Activated T-cell treated with anti-CD3 and anti-CD28 coated beads for 48 hours (primary cell): ENCODE measurements at places on chromosomes 2 and 18.

GRCh38 chr2:163191372-163191771 lies 352.8 kb upstream of the KCNH7 start:
- DNase-seq = no peak

DNA sequence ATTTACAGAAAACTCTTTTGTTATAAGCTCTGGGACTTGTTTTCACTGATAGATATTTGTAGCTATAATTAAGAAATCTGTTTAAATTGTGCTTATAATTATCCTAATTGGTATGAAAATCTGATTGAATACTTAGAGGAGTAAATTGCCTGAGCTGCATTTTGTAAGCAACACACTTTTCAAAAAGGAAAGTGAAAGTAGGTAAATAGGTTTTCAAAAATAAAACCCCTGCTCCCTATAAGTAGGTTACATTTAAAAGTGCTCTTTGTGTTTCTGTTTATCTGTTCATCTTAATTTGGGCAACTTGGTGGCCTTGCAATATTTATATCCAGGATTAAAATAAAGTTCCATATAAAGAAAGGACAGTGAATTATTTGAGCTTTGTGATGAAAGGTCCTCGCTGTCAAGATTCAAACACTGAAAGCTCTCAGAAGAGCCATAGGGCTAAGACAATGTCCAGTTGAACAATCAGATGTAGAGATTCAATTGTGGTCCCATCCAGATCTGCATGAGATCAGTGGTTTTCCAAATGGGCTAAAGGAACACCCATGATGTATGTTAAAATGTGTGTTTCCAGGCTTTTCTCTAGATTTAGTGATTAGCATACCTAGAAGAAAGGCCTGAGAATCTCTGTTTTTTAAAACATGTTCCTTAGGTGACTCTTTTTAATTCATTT lies 371.6 kb downstream of the RPRM start:
- no peak for DNase-seq

GRCh38 chr18:64436111-64436510 lies 287.2 kb upstream of the LINC00305 start:
- DNase-seq = no peak

DNA sequence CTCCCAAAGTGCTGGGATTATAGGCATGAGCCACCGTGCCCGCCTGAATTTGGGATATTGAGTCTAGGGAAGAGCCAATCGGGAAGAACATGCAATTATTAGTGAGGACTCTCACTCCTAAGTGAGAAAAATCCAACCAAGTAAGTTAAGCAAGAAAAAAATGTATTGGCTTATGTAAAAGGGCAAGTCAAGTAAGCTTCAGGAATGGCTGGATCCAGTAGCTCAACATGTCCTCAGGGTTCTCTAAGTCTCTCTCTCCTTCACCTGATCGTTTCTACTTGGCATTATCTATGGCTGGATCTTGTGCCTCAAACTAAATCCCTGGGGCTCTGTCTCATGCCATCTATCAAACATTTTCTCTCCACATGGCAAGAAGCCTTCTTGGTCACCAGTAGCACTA lies 16.1 kb upstream of the CIB4 start:
- DNase-seq = no peak

- DNase-seq = no peak
These were observed 18.4 kb downstream of the KIAA2012 start for GRCh38 chr2:202091476-202091875.

DNA sequence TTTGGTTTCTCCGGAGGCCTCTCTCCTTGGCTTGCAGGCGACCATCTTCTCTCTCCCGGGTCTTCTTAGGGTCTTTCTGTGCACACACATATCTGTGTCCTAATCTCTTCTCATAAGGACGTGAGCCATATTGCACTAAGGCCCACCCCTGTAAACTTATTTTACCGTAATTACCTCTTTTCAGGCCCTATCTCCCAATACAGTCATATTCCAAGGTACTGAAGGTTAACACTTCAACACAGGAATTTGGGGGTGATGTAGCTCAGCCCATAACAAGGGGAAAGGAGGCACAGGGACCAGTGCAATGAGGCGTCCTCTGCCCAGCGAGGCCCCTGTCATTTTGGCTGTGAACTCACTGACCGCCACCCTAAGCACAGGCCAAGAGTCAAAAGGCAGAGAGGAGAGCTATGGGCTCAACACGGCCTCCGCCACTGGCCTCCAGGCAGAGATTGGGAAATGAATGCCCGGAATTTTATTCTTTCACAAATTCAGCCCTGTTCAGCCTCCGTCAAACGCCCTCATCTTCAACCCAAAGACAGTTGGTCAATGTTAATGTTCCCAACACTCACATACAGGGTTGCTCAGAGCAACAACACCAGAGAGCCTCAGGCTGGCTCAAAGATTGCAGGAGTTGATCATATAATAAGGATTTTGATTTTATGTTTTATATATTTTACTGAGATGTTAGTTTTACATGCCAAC lies 15.9 kb upstream of the NMUR1 start:
- no peak for DNase-seq

DNA sequence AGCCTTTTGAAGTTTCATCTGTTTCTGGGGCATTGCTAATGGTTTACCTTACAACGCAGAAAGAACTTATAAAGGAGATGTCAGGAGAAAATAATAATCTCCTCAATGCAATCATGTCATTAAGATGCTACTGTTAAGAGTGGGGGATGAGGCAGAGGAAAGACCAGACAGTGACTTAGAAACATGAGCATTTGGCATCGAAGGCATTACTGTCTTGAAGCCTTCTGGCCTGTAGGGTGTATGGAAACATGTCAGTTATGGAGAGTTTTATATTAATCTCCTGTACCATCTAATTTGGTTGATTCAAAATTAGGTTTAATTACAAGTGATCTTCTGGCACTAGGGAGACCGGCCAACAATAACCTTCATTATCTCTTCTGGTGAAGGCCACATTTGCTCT lies 32.5 kb downstream of the CDC42EP3 start:
- no peak for DNase-seq

DNA sequence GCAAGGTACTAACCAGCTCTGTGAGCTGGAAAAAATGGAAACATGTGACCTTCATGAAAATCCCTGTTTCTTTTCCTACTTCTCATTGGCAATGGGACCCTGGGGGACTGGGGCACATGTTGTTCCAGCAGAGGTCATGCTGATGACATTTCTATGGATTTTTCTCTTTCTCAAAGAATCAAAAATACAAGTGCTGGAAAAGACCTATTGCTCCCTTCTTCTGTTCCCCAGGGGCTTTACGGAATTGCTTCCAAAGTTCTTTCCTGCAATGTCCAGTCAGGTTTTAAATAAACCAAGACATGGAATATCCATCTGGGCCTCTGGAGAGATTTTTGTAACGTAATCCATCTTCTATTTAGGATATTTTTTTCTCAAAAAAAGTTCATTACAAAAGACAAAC lies 1006.1 kb upstream of the CELF4 start:
- no peak for DNase-seq

DNA sequence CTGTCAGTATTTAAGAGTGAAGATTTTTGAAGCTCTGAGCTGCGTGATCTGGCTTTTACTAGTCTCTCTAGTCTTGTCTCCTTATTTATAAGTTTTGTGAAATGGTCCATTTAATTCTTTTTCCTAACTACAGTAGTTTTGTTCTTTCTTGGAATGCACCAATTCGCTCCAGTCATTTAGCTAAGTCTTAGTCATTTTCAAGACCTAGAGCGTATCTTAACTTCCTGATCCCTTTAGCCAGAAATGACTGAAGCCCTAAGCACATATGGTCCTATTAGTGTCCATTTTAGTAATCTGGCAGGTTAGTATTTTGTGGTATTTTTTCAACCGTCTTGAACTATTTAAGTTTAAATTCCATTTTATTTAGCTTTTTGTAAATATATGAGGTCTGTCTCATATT lies 3.6 kb downstream of the BIRC6 start:
- no peak for DNase-seq

- DNase-seq = no peak
These were observed 54.2 kb upstream of the FZD5 start for GRCh38 chr2:207823865-207824264.

DNA sequence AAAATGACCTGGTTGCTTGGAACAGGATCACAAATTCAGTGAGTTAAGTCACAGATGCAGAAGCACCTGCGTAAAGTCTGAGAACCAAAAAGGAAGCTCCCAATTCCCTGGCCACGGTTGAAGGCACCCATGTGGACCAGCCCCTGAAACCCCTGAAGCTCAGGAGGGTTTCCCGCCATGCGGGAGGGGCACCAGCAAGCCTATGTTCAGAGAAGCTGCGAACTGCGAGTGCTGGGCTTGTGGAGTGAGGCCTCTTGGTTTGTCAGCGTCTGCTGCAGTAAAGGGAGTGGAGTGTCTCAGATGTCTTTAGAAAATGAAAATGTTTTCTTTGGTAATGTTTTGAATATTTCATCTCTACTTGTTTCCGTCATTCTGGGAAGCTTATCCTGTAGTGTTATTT lies 16.1 kb upstream of the ACKR3 start:
- DNase-seq = no peak

GRCh38 chr2:233059797-233060500 lies at the start of gene INPP5D:
Gene INPP5D, plus strand, starts transcription at chr2:233060342. Its CDS starts 137 bp downstream, at chr2:233060479.
- peak; percentile 56 for DNase-seq

DNA sequence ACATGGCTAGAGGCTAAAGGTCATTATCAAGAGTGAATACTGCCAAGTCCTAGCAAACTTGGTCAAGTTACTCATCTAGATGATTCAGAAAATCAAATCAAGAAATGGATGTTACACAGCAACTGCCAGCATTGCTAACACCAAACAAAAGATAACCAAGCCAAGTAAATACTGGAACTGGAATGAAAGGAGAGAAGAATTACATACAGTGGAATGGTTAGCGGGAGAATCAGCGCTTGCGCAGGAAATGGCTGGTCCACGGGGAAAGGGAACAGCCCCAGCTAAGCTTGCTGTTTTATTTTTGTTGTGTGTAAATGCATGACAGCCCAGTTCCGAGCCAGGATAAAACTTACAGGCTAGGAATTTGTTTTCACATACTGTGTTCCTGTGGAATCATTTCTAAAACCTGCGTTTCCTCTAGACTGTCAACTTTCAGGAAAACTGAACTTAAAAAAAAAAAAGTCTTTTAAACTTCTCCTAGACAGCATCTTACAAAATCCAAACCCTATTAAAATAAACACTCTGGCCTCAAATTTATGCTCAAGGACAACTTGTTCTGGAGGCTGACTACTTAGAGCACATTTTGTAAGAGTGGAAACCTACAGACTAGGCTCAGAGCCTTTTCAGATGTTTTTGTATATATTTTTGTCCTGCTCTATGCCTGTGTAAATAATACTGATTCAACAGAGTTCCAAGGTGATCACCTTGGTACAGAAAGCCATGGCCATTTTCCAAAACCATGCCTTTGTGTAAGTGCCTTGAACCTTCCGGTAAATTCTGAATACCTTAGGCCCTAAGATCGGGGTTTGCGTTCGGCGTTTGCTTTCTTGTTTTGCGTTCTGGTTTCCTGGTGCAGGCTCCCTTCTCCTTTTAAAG lies 30.7 kb upstream of the TXNDC2 start:
- no peak for DNase-seq

GRCh38 chr18:63603772-63604171 lies 16.6 kb downstream of the SERPINB13 start:
- DNase-seq = no peak

DNA sequence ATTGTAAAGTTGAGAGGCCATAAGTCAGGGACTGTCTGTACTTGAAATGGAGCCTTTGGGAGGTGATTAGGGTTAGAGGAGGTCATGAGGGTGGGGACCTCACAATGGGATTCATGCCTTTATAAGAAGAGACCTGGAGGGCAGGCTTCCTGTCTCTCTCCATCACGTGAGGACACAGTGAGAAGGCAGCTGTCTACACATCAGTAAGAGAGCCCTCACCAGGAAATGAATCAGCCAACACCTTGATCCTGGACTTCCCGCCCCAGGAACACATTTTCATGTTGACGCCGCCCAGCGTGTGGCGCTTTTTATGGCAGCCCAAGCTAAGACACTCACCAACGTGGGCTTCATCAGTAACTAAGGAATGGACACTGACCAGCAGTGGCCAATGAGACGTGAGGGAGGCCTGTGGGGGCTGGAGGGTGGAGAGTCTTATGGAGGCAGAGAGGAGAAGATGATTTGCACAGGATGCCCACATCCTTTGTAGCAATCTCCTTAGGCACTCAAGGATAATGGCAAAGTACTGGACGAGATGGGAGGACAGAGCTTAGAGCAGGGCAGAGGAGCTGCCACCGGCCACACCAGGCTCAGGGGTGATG lies 162.7 kb downstream of the EIPR1 start:
- DNase-seq = no peak

GRCh38 chr2:219598308-219599078 lies 836 bp downstream of the STK11IP start:
- no peak for DNase-seq

DNA sequence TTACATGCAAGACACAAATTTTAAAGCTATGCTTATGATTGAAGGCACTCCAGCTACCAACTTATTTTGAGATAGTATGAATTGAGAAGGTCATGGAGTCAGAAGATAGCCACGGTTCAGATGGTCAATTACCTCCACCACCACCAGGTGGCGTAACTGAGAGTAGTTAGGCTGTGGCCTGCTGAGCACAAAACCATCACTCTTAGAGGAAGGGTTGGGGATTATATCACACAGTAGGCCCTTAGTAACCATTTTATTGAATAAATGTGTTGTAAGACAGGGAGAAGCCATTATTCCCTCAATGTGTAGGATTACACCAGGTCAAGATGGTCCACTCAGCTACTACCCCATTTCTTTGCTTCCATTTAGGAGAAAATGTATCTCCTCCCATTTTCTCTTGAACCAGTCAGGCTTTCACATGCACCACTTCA lies 18.8 kb downstream of the KLHL41 start:
- peak; percentile 61 for DNase-seq

DNA sequence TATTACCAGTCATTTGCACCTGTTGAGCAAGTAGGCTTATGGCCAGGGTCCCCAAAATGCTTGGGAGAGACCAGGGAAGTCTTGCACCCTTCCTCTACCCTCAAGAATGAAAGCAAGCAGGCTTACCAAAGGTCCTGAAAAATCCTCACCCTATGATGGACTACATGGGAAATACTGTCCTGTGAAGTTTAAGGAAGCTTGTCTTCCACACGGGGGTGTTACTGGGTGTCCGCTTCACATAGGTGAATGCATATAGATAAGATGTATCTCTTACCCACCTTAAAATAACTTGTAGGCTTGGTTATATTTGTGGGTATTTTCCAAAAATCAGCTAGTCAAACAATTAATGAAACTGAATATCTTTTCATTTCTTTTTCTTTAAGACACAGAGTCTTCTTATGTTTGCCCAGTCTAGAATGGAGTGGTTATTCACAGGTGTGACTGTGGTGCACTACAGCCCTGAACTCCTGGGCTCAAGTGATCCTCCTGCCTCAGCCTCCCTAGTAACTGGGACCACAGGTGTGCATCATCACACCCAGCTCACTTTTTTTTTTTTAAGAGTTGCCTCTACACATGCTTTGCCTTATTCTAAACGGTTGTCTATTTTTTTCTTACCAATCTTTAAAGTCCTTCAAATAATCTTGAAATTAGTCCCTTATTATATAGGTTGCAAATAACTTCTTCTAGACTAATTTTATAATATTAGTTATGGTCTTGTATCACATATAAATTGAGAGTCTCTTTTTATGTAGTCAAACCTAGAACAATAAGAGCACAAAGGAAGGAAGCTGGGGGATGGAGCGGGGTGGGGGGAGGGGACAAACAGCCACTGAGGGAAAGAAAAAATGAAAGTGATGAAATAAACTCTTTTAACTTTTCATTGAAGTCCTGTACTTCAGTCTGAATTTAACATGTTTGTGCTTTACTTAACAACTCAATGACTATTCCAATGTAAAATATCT lies 49.0 kb downstream of the CERKL start:
- DNase-seq = no peak
